Esophagus squamous epithelium (tissue), 5 donors: ENCODE measurements at places on chromosomes 7 and 10.

DNA sequence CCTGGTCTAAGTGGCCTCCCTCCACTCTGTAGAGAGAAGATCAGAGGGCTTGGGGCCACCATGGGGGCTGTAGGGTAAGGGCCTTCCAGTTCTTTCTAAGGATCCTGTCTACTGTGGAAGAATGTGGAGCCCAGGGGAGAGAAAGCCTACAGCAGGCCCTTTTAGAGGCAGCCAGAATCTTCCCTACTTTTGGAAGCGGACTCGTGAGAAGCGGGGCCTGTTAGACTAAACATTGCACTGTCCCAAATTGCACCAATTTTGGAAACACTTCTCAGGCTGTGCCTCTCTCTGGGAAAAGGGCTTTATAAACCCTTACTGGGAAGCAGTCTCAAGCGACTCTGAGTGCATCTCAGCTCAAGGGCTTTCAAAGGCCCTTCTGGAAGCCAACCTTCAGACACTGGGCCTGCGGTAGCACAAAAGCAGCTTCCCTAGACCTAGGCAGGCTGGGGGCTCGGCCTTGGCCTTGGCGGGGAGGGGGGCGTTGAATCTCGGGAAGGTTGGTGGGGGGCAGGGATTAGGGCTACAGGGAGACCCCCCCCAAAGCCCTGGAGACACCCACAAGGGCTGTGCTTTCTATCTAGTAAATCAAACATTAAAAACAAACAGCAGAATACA lies 298.1 kb downstream of the GFRA1 start:
- DNase-seq: no peak

DNA sequence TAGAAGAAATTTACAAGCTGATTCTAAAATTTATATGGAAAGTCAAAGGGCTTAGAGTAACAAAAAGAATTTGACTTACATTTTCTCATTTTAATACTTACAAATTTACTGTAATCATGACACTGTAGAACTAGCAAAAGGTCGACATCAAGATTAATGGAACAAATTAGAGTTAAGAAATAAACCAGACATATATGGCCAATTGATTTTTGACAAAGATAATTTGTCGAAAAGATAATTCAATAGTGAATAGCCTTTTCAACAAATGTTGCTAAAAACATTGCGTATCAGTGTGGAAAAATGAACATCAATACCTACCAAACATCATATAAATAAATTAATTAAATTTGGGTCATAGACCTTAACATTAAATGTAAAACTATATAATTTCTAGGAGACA lies 955.5 kb upstream of the AUTS2 start:
- DNase-seq: no peak

DNA sequence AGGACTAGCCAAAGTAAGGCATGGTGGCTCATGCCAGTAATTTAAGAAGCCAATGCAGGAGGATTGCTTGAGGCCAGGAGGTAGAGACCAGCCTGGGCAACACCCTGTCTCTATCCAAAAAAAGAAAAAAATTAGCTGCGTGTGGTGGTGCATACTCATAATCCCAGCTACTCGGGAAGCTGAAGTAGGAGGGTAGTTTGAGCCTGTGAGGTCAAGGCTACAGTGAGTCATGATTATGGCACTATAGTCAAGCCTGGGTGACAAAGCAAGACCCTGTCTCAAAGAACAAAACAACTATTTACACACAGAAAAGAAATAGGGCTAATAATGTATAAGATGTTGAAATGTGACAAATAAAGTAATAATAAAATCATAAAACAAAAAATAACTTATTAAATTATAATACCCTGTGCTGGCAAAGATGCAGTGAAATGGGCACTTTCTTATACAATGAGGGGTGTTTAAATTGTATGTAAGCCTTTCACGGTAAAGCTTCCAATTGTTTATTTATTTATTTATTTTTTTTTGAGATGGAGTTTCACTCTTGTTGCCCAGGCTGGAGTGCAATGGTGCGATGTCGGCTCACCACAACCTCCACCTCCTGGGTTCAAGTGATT lies 175.2 kb downstream of the TPST1 start:
- DNase-seq: no peak

GRCh38 chr10:7133278-7133677 lies 277.6 kb downstream of the SFMBT2 start:
- DNase-seq: no peak

DNA sequence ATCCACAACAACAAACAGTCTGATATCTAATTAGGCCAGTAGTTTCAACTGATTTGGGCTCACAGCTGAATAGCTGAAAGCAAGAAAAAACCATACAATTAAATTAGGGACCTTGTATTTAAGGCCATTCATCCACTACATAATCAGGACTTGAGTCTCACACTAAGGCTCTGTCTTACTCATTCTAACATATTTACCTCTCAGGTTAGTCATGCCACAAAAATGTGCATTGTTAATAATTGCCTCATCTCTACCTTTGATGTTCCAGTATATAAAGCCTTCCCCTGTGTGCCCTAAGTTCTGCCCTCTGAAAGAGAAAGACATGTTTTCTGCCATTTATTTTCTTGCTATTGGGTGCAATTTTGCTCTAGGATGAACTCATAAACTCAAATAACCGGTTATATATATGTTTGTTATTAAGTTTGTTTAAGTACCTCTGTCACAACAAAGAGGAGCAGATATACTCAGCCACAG lies 5.3 kb upstream of the C1GALT1 start:
- no peak for DNase-seq
